Right cardiac atrium (tissue), 5 donors: ENCODE measurements at places on chromosomes 6 and 20. TPM values are rescaled to one million over a fixed set of nuclear protein-coding genes. Genes with fewer than 3 reads are reported as not detected.

GPLD1 gene
- total RNA-seq: 1.2 TPM

SIRT5 gene
- 25.5 TPM for total RNA-seq

ZSCAN23 gene
- total RNA-seq: 1.9 TPM

CSE1L gene
- total RNA-seq: 37.2 TPM

CST9 gene
- total RNA-seq: not detected

TDP2 gene
- 45.4 TPM for total RNA-seq

SLC12A5 gene
- 1.1 TPM for total RNA-seq

CASS4 gene
- total RNA-seq: 0.79 TPM

FOXA2 gene
- not detected for total RNA-seq

C20orf202 gene
- 0.15 TPM for total RNA-seq

GRM4 gene
- not detected for total RNA-seq

SERINC3 gene
- total RNA-seq: 104 TPM

SLC26A8 gene
- 0.29 TPM for total RNA-seq

GTSF1L gene
- not detected for total RNA-seq

GABRR1 gene
- not detected for total RNA-seq

C20orf141 gene
- total RNA-seq: not detected

MAS1 gene
- total RNA-seq: not detected

MCHR2 gene
- total RNA-seq: not detected

SYTL3 gene
- 9.7 TPM for total RNA-seq

ZBTB12 gene
- 1.6 TPM for total RNA-seq

KCNK17 gene
- 6.7 TPM for total RNA-seq

HDGFL1 gene
- total RNA-seq: not detected

COL19A1 gene
- total RNA-seq: 6.0 TPM

GHRH gene
- total RNA-seq: 23.5 TPM

ISM1 gene
- total RNA-seq: 0.23 TPM

SLC22A1 gene
- total RNA-seq: 0.97 TPM

TCF19 gene
- 4.0 TPM for total RNA-seq

FAM83C gene
- total RNA-seq: not detected

GJA10 gene
- not detected for total RNA-seq

TMEM74B gene
- 4.8 TPM for total RNA-seq

TRAM2 gene
- 14.5 TPM for total RNA-seq

PARD6B gene
- total RNA-seq: 3.7 TPM

BEND3 gene
- 1.4 TPM for total RNA-seq

CCHCR1 gene
- 12.3 TPM for total RNA-seq

DSTN gene
- total RNA-seq: 721 TPM

OR12D3 gene
- not detected for total RNA-seq

RNF182 gene
- not detected for total RNA-seq

OR2H2 gene
- not detected for total RNA-seq

HEY2 gene
- total RNA-seq: 6.0 TPM

ADGRG6 gene
- total RNA-seq: 23.9 TPM

CLDN20 gene
- total RNA-seq: not detected

RHAG gene
- total RNA-seq: 1.4 TPM

KCNQ5 gene
- not detected for total RNA-seq
